ENCODE measurements at places on chromosomes 2 and 18. TPM values are rescaled to one million over a fixed set of nuclear protein-coding genes. Genes with fewer than 3 reads are reported as not detected.

- DNase-seq = no peak
These were observed 446.2 kb upstream of the SLC14A2 start for GRCh38 chr18:45168866-45169600.

IKZF2 gene
- 10.0 TPM for polyA plus RNA-seq

VWC2L gene
- 0.16 TPM for polyA plus RNA-seq

- DNase-seq = no peak
These were observed 14.1 kb upstream of the ZDBF2 start for GRCh38 chr2:206260188-206261012.

DNA sequence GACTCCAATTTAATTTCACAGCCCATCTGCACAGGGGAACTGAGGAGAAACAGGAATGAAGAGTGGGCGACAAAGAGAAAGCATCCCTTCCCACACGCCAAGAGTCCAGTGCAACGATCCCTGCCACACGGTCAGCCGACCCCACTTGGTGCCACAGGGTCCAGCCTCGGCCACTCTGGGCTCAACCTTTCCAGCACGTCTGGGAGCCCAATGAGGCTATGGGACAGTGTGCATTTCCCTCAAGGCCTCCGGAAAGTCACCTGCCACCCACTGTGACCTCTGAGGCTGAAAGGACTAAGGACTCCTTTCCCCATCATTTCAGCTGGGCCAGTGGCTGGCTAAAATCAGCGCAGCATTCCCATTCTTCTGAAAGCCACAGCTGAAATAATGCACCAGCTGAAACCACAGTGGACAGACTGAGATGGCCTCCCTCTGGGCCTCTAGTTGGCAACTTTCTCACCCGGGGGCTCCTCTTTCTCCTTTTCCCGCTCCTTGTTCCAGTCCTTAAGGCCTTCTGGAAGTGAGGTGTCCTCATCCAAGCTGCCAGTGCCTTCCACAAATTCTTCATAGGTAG is 21.2 kb downstream of the TUBB6 start:
- DNase-seq = no peak

DNA sequence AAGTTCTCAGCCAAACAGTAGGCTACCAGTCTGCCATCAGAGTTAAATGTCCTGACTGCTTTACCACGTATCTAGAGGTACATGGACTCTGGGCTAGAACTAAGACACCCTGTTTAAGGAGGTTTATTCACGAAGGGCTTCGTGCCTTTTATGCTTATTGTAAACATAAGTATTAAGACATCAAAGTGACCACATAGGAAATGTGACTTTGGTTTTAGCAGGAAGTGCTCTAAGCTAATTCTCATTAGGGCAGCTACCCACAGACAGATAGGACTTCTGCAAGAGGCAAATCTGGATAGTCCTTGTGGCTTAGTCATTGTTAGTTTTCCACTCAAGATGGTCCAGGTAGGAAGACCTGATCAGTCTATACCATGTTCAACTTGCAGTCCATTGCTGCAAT is 233.3 kb upstream of the MGAT5 start:
- DNase-seq = no peak
